ENCODE measurements at places on chromosomes 7 and 10.
A peak's percentile ranks its signal among the peaks of the same experiment; 100 is the strongest.

DNA sequence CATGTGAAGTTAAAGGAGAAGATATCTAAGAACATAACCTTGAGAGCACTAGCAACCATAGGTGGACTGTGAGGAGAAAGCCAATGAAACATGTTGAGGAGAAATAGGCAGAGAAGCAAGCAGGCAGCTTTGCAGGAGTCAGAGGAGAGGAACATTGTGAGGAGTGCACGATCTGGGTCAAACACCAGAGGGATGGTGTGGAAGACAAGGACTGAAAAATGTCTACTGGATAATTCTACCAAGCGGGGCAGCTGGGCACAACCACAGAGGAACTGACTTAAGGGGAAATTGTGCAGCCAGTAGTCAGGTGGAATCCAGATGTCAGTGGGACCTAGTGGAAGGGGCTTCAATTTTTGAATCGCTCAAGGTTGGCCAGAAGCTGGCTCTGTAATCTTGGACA lies 111.9 kb upstream of the LANCL2 start:
- no peak for DNase-seq

- no peak for DNase-seq
These were observed 67.1 kb downstream of the TNS3 start for GRCh38 chr7:47514818-47515217.

- DNase-seq = no peak
These were observed 733.9 kb upstream of the SORCS1 start for GRCh38 chr10:107898392-107898791.

DNA sequence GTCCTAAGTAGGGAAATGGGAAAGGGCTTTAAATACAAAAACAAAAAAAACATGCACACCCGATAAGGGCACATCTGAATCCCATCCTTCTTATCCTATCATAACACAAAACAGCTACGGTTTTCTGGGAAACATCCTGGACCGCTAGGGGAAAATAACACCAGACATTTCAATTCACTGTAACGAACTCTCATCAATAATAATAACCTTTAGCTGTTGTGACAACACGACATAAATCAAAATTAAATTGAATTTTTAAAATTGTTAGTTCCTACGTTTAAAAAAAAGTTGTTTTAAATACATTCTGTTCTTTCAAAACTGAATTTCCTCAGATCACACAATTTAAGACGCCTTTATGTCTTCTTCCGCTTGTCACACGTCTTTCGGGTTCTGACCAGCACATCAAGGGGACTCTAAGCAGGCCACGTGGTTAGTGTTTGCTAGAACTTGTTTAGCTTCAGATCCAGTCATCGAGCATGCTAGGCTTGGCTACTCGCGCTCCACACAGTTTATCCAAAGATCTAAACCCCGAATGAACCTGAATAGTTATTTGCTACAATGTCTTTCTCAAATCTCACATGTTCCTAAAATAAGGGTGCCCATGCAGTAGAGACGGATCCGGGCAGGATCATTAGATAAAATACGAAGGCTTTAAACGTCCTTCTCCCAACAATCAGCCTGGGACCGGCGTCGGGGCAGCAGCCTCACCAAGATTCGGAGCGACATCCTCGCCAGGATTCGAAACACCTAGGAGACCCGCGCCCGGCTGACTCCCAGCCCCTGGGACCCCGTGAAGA lies 839 bp downstream of the IKZF5 start:
- DNase-seq = peak; percentile 24

- no peak for DNase-seq
These were observed 37.4 kb downstream of the KIAA1217 start for GRCh38 chr10:24246365-24246764.

- no peak for DNase-seq
These were observed 496.1 kb downstream of the CCSER2 start for GRCh38 chr10:84824525-84824924.

DNA sequence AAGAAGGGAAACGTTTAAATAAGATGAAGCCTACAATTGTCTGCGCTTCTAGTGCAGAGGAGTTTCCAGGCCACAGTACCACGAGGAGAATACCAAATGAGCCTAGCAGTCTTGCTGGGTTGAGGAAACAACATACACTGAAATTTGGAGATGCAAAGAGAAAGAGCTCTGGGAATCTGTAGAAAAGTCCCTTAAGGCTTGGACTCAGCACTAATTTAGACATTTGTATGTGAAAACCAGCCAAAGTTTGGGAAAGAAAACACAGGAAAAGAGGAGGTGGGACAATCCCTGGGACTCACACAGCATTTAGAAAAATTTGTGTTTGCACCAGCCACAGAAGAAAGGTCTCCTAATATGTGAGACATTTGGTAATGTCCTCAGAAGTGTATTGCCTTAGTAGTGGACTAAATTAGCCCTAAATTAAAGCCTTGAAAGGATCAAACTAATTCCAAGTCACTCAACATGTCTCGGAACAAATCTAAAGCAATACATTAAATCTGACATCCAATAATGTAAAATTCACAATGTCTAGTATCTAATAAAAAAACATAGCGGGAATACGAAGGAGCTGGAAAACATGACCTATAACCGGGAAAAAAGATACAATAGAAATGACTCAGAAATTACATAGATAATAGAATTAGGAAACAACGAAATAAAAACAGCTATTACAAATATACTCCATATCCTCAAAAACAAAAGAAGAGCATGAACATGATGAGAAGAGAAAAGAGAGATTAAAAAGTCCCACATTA lies 187.1 kb upstream of the NAMPT start:
- DNase-seq = no peak

GRCh38 chr7:5636446-5636835 lies 145.0 kb downstream of the RNF216 start:
- DNase-seq = no peak

GRCh38 chr10:133072720-133073390 lies 14.9 kb upstream of the ADGRA1 start:
- DNase-seq = no peak

DNA sequence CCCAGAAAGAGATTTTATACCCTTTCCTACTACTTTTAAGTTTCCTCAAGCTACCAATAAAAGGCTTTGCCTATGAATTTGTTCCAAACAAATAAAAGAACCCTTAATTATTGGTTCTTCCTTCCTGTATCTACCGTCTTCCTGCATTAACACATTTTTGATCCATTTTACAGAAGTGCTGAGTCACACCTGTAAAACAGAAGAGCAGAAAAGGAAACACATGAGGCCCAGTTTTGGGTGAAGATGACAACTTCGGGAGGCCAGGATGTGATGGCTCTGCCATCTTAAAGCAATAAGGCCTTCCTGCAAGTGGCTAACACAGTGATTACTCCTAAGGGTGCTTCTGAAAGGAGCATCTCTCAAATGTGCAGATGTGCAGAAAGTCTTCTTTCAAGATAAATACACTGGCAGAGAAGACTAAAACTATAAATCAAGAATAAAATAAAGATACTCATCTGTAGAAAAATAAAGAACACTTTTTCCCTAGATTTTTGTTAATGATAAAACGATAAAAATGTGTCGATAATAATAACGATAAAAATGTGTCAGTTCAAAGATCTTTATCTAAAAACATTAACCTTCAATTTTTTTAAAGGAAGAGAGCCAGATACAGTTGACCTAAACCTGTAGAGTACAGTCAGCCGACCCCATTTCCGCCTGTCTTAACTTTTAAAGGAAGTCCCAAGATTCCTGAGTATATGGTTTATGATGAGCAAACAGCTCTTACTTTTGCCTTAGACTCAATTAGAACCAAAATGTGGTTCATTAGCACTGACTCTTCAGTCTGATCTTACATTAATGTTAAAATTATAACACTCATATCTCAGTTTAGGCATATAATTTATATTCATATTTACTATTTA lies 108.6 kb downstream of the UBE2H start:
- DNase-seq = no peak

DNA sequence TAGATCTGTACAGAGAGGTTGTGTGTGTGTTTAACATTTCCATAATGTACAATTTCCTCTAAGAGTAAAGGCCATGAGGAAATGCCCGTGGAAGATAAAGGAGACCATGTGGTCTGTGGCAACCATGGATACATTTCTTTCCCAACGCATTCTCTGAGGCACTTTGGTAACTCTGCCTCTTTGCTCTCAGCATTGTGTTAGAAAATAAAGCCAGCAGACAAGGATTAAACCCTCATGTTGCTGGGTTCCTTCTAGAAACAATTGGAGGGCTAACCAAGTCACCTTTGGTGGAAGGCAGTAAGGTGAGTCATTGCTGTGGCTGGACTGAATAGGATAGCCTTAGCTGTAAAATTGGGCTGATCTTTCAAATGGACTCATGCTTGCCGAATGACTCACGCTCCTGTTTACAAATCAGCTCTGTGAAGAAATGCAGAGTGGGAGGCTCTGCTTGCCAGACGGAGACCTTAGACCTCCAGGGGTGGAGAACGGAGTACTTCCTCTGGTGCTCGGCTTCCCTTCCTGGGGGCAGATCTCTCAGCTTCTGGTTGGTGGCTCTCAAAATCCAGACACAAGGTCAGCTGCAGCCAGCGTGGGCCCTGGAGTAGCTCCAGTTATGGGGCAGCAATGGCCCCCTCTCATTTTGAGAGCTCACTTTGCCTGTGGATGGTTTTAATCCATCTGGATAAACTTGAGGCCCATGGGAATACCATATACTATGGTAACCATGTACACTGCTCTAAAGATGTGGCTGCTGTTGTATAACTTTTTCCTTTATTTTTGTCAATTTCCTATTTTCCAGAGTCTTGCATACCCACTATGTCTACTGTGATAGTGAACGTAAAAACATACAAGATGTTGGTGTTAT lies 137.3 kb downstream of the TCF7L2 start:
- no peak for DNase-seq

DNA sequence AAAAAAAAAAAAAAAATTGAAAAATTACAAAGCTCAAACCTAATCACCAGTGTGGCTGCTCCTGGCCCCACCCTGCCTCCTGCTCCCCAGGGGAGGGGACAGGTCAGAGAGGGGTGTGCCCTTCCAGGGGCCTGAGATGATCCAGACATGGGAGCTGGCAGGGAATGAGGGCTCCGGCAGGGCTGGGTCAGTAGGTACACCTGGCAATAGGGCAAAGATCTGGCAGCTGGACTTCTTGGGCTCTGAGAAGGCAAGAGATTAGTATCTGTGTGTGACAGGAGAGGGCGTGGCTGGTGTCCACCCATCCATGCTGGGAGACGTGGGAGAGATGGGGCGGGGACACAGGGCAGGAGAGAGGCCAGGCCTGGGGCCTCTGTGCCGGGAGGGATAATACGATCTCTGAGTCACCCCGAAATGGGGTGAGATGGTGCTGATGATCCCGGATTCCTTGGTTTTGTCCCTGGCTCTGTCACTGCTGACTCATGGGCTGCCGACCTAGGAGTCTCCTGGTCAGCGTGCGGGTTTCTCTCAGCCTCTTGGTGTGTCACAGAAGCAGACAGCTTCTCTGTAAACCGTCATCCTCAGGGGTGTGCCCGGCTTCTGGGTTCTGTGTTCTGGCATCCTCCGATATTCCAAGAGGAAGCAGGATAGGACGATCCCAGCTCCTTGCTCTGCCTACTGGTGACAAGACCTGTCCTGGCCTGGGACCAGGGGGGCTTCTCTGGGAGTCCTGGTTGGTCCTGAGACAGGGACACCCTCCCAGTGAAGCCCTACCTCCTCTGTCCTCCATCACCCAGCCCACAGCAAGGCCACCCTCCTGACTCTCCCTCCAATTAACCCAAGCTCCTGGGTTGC lies 8.2 kb upstream of the CLDN4 start:
- no peak for DNase-seq

DNA sequence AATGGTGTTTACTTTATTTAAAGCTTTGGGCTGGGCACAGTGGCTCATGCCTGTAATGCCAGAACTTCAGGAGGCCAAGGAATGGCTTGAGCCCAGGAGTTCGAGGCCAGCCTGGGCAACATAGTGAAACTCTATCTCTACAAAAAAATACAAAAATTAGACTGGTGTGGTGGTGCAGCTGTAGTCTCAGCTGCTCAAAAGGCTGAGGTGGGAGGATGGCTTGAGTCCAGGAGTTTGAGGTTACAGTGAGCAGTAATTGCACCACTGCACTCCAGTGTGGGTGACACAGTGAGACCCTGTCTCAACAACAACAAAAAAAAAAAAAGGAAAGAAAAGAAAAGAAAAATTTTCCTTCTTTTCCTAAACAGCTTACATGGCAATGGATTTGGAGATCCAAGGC lies 22.0 kb downstream of the SLC16A9 start:
- DNase-seq = no peak

DNA sequence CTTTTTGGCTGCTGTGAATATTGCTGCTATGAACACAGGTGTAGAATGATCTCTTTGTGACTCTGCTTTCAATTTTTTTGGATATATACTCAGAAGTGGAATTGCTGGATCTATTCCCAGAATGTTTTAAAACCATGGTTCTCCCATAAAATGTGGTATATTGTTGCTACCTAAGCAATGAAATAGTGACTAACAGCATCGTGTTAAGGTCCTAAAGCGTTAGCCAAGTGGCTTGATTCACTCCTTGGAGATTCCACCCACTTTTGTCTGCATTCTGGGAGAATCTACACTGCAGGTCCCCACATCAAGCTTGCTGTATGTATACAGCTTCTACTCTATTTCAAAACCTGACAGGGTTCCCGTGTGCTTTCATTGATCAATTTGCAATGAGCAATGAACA lies 105.6 kb downstream of the CDK6 start:
- no peak for DNase-seq

- no peak for DNase-seq
These were observed 96.5 kb upstream of the NPS start for GRCh38 chr10:127452568-127452967.

DNA sequence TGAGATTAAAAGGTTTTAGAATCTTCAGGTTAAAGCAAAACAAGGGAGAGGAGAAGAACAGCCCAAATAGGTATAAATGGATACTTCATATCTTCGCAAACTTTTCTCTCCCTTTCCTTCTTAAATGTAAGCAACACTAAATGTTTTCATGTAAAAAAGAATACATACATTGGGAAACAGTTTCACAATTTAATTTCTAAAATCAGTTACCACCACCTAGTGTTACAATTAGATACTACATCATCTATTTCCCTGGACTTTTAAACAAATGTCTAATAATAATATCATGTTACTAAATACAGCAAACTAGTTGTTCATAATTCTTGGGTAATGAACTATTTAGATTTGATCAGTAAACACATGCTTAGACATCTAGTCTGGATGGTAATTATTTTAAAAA lies 35.8 kb downstream of the MINDY3 start:
- no peak for DNase-seq

DNA sequence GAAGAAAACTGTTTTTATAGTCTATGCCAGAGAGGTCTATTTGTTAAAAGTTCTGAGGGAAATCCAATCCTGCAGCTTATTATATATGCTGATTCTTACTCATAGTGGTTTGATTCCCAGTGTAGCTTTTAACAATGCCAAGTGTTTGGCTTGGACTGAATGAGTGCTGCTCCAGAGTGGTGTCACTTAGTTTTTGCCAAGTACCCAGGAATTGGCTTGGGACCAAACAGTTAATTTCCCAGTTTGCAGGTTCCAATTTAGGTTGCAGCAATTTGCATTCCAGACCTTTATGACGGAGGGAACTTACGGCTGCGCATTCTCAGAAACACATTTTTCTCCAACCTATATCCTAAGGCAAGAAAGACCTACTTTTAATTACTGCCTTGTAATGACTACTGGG lies 32.4 kb downstream of the NSUN6 start:
- no peak for DNase-seq

- no peak for DNase-seq
These were observed at the start of gene EPDR1 for GRCh38 chr7:37920305-37920848. Gene EPDR1, plus strand, starts transcription at chr7:37920640. Its CDS starts 300 bp downstream, at chr7:37920940.

GRCh38 chr7:52715701-52716100 lies 319.7 kb upstream of the POM121L12 start:
- DNase-seq = no peak

GRCh38 chr10:121594623-121595350 lies 3.5 kb downstream of the FGFR2 start:
- no peak for DNase-seq

All from activated CD4-positive, alpha-beta T cell treated with anti-CD3 and anti-CD28 coated beads, Interleukin-2, amount 50 U/mL, for 48 hours (primary cell).